Activated naive CD4-positive, alpha-beta T cell treated with anti-CD3 and anti-CD28 coated beads, Interleukin-2, amount 50 U/mL, for 16 hours (primary cell): ENCODE measurements at places on chromosomes 4 and X.

DNA sequence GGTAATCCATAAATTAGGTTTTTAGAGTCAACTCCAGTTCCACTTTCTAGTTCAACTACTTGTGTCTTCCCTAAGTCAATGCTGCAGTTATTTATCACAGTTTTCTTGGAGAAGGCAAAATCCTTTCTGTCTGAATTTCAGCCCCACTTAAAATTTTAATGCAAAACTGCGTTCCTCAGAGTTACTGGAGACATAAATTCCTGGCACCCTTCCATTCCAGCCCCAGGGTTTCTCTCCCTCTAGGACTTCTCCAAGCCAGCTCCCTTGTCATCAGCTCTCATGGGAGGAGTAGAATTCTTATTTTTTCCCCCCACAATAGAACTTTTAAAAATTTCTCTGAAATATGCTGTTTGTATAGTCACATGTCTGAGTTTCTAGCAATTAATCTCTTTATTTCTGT, 50.6 kb upstream of the PHOX2B start:
- DNase-seq: no peak

DNA sequence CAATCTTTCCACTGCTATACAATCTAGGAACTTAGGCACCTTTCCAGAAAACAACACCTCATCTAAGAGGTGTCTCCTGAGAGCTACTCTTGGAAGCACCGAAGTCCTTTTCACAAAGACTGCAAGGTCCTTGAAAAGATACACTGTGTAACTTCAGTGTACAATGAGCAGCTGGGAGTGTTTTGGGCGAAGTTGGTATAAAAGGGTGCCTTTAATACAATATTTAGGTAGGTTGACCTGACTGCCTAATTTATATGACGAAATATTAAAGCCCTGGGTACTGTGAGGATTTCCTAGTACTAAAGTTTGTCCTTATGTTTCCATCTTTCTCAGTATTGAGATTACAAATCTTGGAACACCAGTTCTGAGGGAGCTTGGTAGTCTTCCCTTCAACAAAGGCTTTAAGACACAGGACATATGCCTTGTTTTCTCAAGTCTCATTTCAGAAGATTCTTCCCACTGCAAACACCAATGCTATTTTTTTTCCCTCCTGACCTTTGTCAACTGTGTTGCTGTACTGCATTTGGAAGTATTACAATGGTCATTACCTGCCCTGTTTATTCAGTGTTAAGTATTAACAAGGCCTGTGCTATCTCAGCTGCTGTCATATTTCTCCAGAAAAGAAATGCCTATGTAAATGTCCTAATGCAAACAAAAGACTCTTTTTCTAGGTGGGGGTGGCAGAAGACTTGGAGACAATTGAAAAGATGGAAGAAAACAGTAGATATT, 134.2 kb downstream of the MAML3 start:
- no peak for DNase-seq

DNA sequence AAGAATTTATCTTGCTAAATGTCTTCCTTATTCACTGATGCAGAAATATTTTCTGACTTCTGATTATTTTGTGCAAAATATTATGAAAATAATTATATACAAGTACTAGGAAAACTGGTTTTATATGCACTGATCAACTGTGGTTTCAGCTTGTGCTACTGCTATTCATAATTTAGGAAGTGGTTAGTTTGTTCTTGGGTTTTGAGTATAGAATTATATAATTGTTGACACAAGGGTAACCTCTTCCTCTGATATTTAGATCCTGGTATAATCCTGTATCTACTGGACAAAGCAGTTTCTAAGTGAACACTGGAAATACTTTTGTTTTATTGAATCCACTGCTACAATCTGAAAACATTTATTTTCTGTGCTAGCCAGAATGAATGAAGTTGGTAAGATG, 182.8 kb downstream of the PDGFC start:
- no peak for DNase-seq

- DNase-seq: no peak
These were observed 14.9 kb upstream of the TSPAN5 start for GRCh38 chr4:98673288-98673644.

- no peak for DNase-seq
These were observed 25.1 kb downstream of the DDX60 start for GRCh38 chr4:168293386-168293975.

DNA sequence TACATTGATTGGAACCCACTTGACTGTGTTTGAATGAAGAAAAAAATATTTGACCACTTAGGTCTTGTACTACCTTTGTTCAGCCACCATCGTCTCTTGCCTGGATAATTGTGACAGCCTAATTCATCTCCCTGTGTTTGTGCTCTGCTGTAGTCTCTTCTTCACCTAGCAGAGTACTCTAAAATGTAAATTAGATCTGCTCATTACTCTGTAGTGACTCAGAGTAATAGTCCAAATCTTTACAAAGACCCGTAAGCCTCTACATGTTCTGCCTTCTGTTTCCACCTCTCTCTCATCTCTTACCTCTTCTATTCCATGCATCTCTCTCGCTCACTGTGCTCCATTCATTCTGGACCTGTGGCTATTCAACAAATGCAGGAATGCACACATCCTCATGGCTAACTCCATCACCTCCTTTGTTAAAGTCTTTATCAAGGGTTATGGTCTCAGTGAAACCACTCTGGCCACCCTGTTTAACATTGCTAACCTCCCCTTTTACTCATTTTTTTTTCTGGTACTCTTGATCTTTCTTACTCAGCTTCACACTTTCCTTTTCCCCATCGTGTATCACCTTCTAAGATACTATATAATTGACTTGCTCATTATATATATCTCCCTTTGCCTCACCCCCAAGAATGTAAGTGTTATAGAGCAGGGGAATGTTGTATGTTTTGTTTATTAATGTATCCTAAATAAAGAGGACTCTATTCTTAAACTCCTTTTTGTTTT, 98.4 kb downstream of the STIM2 start:
- no peak for DNase-seq

GRCh38 chr4:189092581-189092980, 848.1 kb upstream of the FRG1 start:
- DNase-seq: no peak

- DNase-seq: no peak
These were observed 68.0 kb downstream of the ADRA2C start for GRCh38 chr4:3834186-3834662.

- no peak for DNase-seq
These were observed 323.2 kb upstream of the GIMD1 start for GRCh38 chr4:106691749-106692148.

- DNase-seq: no peak
These were observed 7.2 kb downstream of the SMS start for GRCh38 chrX:21947671-21948070.

- DNase-seq: no peak
These were observed 69.2 kb downstream of the SORBS2 start for GRCh38 chr4:185742766-185743165.

DNA sequence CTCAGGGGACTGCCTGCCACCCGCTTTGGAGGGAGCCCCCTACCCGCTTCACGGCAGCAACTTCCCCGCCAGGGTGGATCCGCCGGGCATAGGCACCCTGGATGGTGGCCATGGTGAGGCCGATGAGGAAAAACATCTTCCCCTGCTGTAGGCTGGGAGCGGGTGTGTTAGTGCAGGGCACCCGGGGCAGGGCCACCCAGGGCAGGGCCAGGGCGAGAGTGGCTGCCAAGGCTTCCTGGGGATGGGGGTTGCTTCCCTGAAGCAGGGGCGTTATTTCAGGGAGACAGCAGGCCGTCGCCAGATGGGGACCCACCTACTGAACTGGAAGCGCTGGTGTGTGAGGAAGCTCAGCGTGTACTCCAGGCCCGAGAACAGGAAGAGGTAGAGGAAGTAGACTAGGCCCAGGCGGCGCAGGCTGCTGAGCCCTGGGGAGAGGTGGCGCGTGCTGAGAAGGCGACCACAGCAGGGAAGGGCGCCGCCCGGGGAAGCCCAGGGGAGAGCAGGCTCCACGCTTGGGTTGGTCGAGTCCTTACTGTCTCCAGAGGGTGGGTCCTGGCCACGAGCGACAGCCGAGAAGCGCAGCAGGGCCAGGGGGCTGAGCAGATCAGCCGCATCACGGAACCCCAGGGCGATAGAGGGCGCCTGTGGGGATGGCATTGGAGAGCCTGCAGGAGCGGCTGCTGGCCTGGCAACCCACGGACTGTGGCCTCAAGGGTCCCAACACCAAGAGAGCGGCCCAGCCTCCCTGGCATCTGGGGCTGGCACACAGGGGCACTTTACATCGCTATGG, 31.5 kb downstream of the NOP14 start:
- peak; percentile 39 for DNase-seq

DNA sequence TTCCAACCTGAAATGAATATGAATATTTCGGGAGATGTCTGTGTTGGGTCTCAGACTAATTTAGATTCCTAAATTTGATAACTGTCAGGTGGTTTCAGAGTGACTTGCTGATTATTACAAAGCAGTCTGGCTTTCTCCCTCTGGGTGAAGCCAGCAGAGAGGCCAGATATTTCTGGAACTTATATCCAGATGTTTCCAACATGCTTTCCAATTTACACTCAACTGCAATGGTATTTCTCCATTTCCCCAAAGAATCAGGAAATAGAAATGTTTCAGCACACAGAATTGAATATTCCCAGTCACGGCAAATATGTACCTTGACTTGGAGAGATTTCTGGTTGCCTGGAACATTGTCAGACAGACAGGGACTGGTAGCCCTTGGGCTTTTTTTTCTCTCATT, 48.5 kb upstream of the EGFL6 start:
- DNase-seq: no peak

- peak; percentile 56 for DNase-seq
These were observed 585 bp upstream of the SEC24D start for GRCh38 chr4:118836301-118837120.

GRCh38 chr4:185895351-185895750, 83.4 kb upstream of the SORBS2 start:
- DNase-seq: no peak

DNA sequence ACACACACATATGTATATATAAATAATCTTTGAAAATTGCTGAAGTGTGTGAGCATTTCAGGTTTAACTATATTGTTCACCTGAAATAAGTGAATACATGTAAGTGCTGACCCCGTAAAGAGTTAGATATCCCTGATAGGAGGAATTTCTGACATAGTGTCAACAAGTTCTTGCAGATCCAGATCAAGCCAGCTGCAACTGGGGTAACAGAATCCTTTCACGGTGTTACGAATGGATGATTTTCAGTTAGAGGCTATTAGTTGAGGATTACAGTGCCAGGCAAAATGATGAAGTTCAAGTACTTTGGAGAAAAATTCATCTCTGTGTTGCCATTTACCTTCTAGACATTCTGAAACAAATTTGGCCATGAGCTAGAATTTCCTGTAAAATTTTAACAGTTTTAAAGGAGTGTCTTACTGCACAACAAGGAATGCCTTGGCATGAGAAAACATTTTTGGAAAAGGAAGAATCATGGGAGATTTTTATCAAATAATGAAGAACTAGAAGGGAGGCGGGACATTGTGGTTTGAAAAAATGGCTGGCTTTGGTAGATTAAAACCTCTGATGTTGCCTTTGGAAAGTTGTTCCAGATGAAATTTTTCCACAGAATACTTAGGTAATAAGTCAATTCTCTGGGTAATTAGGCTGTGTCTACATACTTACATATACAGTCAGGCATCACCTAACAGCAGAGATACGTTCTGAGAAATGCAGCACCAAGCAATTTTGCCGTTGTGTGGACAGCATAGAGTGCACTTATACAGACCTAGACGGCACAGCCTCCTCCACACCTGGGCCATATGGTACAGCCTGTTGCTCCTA, 84.4 kb upstream of the FAT1 start:
- no peak for DNase-seq

DNA sequence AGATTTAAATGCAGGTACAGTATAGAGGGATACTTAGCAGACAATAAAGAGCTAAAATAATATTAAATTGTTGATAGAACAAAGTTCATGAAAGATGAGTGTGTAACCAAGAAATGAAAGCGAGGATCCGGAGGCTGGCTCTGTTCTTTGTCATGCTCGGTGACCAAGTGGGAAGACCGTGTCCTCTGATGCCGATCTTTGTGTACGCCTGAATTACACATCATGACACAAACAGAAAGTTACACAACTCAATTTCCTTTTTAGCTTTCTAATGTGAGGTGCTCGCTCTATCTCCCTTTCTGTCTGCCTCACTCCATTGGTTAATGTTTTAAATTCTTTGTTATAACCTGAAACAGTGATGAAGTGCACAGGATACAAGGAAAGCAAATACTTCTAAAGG, 114.8 kb upstream of the NEIL3 start:
- no peak for DNase-seq

- no peak for DNase-seq
These were observed 169.4 kb downstream of the PTTG2 start for GRCh38 chr4:38129460-38130227.

DNA sequence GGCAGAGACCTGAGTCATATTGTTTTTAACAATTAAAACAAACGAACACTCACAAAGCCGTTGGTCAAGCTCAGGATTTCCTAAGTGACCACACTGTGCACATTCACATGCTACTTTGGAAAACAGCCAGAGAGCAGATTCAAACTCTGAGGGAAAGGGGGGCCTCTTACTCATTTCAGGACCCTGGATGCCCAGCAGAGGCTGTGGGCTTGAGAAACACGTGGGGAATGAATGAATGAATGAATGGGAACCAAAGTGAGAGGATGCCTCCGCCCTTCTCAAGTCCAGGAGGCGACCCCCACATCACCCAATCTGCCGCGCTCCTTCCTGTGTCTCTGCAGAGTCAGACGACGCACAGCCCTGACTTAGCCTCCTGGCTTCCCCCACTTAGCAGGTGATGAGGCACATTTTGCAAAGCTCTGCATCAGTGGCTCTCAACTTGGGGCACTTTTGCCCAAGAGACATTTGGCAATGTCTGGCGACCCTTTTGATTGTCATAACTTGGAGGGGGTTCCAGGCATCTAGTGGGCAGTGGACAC, 76.0 kb downstream of the ABLIM2 start:
- DNase-seq: no peak

GRCh38 chrX:113651306-113651705, 810.7 kb upstream of the AMOT start:
- DNase-seq: no peak

- DNase-seq: no peak
These were observed 16.1 kb downstream of the NKX3-2 start for GRCh38 chr4:13527981-13528820.

DNA sequence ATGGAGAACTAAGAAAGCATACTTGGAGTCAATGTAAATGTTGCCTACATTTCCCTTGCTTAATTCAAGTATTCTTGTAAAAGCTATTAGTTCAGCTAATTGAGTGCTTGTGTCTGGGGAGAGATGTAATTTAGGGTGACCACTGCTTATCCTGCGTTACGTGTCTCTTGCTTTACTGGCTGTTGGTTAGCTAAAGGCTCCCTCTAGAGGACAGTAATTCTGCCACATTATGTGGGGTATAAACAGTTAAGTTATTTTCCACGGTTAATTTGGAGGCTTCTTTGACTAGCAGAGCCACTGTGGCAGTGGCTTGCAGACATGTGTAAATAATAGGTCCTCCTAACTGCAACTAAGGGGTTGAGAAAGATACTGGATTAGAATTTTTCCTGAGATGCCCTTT, 25.3 kb upstream of the NAF1 start:
- no peak for DNase-seq

- no peak for DNase-seq
These were observed 48.5 kb upstream of the PRSS48 start for GRCh38 chr4:151228189-151229119.

DNA sequence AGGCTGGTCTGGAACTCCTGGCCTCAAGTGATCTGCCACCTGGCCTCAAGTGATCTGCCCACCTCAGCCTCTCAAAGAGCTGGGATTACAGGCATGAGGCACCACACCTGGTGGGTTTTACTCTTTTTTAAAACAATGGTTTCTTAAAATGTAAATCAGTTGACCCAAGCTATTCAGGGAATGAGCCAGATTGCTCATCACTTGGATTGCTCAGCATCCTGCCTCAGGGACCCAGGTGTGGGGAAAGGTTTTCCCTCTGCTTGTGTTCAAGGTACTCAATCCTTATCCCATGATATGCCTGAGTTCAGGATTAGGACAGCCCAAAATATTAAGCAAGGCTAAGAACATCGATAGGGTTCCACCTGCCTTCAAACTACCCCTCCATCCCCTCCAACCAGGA, 67.4 kb downstream of the CHRNA9 start:
- no peak for DNase-seq
